NB4 (cell line): ENCODE measurements at places on chromosomes 7 and 10.

GRCh38 chr7:78345979-78346378 lies 547.4 kb downstream of the PHTF2 start:
- DNase-seq = no peak

DNA sequence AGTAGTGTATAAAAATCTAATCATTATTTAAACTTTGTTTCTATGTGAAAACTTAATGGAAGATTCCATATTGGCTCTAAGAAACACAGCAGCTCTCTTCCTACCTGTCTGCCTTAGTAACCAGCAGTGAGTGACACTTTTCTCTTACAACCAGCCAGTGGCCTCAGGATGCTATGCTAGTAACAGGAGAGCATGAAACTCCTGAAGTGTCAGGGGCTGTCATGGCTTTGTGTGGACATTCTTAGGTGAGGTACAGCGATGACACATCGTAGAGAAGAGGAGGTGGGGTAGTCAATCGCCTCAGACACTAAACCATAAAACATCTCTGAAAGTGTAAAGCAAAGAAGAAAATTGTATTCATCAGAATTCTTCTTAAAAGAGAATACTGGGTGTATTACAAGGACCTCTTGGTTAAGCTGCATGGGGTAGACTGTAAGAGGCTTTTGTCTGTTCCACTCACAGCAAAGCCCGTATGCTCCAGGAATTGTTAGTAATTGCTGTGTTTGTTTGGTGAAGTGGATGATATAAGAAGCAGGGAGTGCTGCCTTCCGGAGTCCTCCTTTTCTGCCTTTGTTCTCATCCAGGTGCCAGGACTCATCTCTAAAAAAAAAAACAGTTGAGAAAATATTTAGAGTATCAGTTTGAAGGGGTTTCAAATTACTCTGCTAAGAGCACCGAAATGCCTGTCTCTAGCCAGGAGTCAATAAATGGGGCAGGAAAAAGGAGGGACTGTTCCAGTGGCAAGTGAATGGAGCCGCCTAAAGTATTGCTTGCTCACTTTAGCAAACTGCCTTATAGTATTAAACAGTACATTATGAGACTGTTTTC lies 518.8 kb downstream of the CNTNAP2 start:
- no peak for DNase-seq

- DNase-seq = peak; percentile 8
These were observed 10.9 kb upstream of the LGI1 start for GRCh38 chr10:93746844-93747284.

DNA sequence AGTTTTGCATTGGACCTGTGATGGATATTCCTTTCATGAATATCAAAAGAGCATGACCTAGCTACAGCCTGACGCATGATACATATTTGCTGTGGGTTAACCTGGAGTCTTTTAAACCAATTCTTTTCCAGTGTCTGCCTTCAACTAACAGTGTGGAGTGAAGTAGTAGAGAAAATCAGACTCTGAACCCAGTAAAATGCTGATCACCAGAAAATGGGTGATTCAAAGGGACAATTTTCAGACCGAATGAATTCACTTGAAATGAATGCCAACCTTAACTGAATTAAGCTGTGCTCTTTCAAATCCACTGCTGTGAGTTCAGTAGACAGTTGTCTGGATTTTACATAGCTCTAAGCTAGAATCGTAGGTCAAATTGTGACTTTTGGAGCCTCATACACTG lies 123.0 kb downstream of the CDK14 start:
- no peak for DNase-seq

DNA sequence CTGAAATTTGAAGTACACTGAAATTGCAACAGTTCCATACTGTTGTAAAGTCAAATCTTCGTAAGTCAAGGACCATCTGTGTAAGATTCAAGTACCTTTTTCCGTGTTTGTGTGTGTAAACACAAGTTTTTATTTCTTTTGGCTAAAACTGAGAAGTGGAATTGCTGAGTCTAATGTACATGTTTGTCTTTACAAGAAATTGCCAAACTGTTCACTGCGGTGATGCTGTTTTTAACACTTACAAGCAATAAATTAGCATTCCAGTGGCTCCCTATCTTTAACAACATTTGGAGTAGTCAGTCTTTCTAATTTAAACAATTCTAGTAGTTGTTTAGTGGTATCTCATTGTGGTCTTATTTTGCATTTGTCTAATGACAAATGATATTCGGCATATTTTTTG lies 23.3 kb downstream of the CALD1 start:
- DNase-seq = no peak

- no peak for DNase-seq
These were observed 12.4 kb downstream of the TMEM248 start for GRCh38 chr7:66933469-66933868.

DNA sequence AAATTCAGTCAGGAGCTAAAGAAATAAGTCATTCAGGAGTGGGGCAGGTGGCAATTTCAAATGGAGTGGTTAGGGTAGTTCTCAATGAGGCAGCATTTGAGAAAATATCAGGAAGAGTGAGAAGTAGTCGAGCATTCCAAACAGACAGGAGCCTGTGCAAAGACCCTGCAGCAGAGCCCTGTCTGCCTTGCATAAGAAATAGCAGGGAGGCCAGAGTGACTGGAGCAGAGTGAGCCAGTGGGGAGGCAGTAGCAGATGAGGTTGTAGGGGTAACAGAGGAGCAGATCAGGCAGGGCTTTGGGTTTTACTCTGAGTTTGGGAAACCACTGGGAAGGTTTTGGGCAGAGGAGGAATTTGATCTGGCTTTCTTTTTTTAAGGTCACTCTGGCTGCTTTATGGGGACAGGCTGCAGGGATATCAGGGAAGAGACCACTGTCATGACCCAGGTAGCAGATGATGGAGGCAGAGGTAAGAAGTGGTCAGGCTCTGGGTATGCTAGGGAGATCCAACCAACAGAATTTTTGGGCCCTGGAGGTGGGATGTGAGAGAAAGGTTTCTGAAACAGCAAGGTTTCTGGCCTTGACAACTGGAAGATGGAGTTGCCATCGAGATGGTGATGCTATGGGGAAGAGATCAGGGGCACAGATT lies 1.3 kb upstream of the BLVRA start:
- no peak for DNase-seq

DNA sequence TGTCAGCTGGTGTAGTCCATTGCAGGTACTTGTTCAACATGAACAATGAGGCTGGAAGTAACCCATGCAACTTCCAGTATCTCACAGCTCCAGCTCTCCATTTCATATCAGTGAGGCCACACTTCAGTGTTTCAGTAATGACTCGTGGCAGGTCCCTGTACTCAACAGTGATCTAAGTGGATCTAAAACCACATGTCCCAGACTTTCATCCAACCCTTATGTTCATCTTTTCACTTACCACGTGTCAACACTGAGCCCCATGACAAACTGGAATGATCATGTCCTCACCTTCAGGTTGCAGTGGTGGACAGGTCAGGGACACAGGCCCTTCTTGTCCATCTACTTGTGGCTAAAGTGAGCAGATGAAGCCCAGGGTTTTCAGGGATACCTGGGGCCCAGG lies 155.0 kb upstream of the GRB10 start:
- no peak for DNase-seq

DNA sequence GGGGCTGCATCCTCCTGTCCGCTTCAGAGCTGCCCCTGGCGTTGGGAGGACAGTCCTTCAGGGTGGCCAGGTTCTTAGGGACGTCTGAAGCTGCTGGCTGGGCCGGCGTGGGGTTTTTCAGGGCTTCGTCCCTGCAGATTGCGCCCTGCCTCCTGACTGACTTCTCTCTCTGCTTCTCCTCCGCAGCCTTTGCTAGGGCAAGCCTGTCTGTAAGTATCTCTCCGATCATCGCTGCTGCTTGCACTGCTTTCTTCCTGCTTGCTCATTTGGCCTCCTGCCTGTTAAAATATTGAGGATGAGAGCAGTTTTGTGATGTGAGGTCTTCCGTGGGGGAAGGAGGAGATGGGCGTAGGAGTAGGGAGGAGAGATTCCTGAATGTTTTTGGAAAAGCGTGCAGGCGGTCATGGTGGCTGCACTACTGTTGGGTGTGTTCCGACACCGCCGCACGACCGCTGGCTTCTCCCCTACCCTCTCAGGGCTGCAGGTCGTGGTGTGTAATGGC lies 25.3 kb downstream of the PFKFB3 start:
- DNase-seq = no peak
